ENCODE measurements at places on chromosomes 13 and 19.
A peak's percentile ranks its signal among the peaks of the same experiment; 100 is the strongest.

- DNase-seq, result no peak
Observed at GRCh38 chr13:98848746-98849145, 96.3 kb upstream of the SLC15A1 start.

DNA sequence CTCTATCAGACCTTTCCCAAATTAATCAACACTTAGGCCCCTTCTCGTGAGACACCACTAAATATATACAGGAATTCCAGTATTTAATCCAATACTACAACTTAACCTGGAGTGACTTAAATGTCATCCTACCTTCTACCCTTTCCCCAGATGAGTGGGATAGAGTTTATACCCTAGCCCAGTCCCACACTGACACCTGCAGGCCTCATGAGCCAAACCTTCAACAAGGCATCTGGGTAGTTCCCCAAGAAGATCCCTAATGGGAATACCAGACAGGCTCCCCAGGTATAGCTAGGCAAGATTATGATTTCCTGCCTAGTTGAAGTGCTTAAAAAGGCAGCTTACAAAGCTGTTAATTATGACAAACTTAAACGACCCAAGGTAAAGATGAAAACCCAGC, 15.9 kb downstream of the ZNF83 start:
- DNase-seq, result no peak

DNA sequence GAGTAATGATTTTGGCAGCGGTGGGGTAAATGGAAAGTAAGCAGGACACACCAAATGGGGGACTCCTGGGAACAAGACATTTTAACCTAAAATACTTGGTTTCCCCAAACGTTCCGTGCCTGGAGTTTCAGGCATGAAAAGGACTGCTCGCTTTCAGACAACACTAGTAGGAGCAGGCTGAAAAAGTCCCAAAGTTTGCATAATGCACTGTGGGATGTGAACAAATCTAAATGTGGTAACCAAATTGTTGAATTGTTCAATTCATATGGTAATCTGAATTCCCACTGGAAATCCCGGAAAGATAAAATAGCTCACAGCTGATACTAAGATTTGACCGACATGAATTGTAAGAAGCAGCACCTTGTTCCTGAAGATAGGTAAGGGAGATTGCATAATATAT, 467.2 kb upstream of the ARGLU1 start:
- DNase-seq, result no peak

DNA sequence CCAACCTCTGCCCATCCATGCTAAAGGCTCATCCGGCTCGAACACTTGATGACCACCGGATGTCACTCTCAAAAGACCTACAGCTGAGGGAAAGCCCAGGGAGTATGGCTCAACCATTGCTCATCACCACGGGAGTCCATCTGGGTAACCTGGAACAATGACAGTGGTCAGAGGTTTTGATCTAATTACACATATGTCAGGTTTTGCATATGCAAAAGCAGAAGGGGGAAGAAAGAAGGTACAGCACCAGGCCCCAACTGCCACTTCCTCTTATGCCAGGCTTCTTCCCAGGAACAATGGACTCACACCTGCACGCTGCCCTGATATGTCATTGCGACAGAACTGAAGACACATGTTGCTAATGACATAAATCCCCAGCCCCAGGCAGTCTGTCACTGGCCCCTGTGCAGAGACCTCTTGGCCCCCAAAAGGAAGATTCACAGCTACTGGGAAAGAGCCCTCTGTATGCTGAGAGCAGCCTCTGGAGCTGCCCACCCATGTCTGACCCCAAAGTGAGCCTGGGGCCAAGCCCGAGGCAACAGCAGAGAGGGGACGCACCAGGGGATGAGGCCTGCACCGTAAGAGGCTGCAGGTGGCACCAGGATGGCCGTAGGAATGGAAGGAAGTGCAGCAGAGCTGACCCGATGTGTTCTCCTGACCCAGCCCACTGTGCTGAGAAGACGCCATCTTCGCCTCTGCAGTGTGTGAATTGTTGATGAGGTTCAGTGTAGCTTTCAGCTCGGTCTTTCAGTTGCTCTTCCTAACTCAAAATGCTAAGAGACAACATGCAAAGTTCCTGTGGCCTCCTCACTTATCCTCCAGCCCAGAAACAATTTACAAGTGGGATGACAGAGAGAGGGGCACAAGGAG, 26.3 kb downstream of the EPS15L1 start:
- DNase-seq, result no peak

DNA sequence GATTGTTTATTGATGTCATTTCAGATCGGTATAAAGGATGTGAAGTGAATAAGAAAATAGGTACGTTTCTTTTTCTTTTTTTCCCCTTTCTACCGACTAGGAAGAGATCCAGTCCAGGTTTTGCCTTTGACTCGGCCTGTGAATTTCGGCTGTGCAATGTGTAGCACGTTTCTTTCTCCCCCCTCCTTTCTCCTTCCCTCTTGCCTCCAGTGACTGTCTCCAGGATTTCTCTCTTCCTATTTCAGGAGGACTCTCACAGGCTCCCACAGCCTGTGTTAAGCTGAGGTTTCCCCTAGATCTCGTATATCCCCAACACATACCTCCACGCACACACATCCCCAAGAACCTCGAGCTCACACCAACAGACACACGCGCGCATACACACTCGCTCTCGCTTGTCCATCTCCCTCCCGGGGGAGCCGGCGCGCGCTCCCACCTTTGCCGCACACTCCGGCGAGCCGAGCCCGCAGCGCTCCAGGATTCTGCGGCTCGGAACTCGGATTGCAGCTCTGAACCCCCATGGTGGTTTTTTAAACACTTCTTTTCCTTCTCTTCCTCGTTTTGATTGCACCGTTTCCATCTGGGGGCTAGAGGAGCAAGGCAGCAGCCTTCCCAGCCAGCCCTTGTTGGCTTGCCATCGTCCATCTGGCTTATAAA, at the start of gene GPC6:
TSS of gene GPC6 (plus strand) at position 185 of the 657 bp plus-strand sequence.
- DNase-seq, result no peak

DNA sequence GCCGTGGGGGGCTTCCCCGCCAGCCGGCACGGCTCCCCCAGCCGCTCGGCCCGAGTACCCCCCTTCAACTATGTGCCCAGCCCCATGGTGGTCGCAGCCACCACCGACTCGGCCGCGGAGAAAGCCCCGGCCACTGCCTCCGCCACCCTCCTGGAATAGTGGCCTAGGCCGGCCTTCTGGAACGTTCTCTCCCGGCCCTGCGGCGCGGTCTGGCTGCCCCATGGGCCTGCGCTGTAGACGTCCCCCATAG, 9.0 kb downstream of the C19orf25 start:
- DNase-seq, result no peak

DNA sequence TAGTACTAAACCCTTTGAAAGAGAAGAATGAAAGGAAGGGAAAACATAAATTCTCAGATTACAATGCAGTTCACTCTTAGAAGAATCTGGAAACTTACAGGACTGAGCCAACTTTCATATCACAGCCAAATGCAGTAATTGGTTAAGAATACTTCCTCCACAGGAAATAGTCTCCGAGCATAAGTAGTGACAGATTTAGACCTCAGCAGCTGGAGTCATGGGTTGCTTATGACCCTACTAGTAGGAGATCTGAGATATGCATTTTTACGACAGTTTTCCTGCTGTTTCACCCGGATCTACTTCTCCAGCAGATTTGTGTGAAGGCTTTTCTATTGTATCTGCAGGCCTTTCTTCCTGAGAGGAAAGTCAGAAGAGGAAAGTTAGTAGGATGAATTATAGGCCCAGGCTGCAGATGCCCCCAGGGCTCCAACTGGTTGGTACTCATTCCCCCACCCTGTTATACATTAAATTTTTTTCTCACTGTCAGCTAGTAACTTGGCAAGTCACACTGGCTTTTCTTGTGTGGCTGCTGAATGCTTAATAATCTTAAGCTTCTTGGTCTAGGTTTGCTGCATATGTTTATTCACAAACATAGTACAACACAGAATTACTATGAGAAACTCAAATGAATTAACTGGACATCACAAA, 1241.5 kb upstream of the MIR17HG start:
- DNase-seq, result no peak

- peak; percentile 56 for DNase-seq
Observed at GRCh38 chr19:4304538-4305256, at the start of gene FSD1. Gene FSD1 (plus strand): TSS chr19:4304598. CDS start chr19:4304747, 149 bp downstream.

Measured in stimulated activated CD4-positive, alpha-beta T cell treated with anti-CD3 and anti-CD28 coated beads, Interleukin-1b, Interleukin-23, amount 100 ng/mL, for 24 hours (primary cell).